Thymus (tissue), 14 donors: ENCODE measurements at places on chromosomes 4 and X. TPM values are rescaled to one million over a fixed set of nuclear protein-coding genes. Genes with fewer than 3 reads are reported as not detected.

Gene VCX3B
- total RNA-seq: not detected

Gene NXF2
- total RNA-seq: not detected

Gene SPANXC
- total RNA-seq: 0.24 TPM

Gene UGT2B11
- total RNA-seq: 0.05 TPM

Gene CXCL8
- 3.7 TPM for total RNA-seq

Gene DMP1
- total RNA-seq: 0.42 TPM

- no peaks in the 10 kb centered on the region for H3K36me3 ChIP-seq
- DNase-seq: no peak
- no peak overlapping the region for H3K4me3 ChIP-seq
- no peaks in the 10 kb centered on the region for H3K4me1 ChIP-seq
Observed at GRCh38 chr4:20532871-20533870, 167.1 kb upstream of the PACRGL start.

GRCh38 chr4:18394656-18395055 is 373.1 kb upstream of the LCORL start:
- H3K4me3 ChIP-seq: no peak overlapping the region
- H3K36me3 ChIP-seq: no peaks in the 10 kb centered on the region
- H3K27me3 ChIP-seq: no peaks in the 10 kb centered on the region
- no peak overlapping the region for H3K27ac ChIP-seq

DNA sequence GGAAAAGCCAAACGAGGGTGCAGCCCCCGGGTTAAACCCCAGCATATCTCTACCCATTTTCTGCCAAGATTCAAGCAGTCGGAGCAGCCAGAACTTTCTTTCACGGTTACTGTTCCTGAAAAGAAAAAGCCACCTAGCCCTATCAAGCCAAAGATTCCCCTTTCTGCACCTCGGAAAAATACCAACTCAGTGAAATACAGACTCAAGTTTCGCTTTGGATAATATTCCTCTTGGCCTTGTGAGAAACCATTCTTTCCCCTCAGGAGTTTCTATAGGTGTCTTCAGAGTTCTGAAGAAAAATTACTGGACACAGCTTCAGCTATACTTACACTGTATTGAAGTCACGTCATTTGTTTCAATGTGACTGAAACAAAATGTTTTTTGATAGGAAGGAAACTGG is 20.0 kb downstream of the FGF5 start:
- H3K27me3 ChIP-seq: peaks cover 2% of the 10 kb centered on the region
- no peaks in the 10 kb centered on the region for H3K4me1 ChIP-seq
- no peaks in the 10 kb centered on the region for H3K36me3 ChIP-seq
- no peak for DNase-seq
- no peak overlapping the region for H3K27ac ChIP-seq

- no peak overlapping the region for H3K27ac ChIP-seq
- no peak for DNase-seq
- no peaks in the 10 kb centered on the region for H3K27me3 ChIP-seq
- H3K36me3 ChIP-seq: no peaks in the 10 kb centered on the region
- H3K4me1 ChIP-seq: no peaks in the 10 kb centered on the region
Observed at GRCh38 chr4:179478608-179479007, 2036.4 kb upstream of the AGA start.

GRCh38 chr4:146739182-146739581 is 100.5 kb downstream of the POU4F2 start:
- H3K27ac ChIP-seq: no peak overlapping the region
- no peak overlapping the region for H3K4me3 ChIP-seq
- H3K4me1 ChIP-seq: no peaks in the 10 kb centered on the region

DNA sequence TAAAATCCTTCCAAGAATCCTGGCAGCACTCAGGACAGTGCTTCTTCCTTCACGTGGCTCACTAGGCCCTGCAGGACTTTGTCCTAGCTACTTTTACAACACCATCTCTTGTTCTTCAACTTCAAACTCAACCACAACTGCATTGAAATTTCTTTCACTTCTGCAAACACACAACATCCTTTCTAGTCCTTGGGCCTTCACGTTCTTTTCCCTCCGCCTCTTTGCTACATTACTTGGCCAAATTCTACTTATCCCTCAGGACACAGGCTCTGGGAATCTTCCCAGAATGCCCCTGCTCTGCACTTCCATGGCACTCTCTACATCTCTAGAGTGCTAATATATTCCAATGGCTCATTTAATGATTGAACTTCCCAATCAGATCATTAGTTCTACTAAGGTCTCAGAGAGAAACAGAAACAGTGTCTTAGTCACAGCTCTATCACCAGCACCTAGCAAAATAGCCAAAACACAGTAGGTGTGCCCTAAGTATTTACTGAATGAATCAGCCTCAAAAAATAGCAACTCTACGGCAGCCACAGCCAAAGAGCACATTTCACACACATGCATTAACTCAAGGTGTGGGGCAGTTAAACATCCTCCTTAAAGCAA is 73.3 kb downstream of the MANBA start:
- DNase-seq: no peak
- no peaks in the 10 kb centered on the region for H3K27me3 ChIP-seq
- H3K27ac ChIP-seq: no peak overlapping the region
- H3K4me3 ChIP-seq: no peak overlapping the region
- H3K4me1 ChIP-seq: no peaks in the 10 kb centered on the region
- H3K36me3 ChIP-seq: no peaks in the 10 kb centered on the region

GRCh38 chrX:139554991-139555675 is 24.6 kb downstream of the F9 start:
- H3K27ac ChIP-seq: no peak overlapping the region
- H3K36me3 ChIP-seq: no peaks in the 10 kb centered on the region
- peaks cover 2% of the 10 kb centered on the region for H3K27me3 ChIP-seq
- DNase-seq: no peak
- H3K4me1 ChIP-seq: no peaks in the 10 kb centered on the region
- no peak overlapping the region for H3K4me3 ChIP-seq

GRCh38 chrX:69094977-69095669 is 70.1 kb downstream of the PJA1 start:
- no peaks in the 10 kb centered on the region for H3K4me1 ChIP-seq
- H3K27me3 ChIP-seq: no peaks in the 10 kb centered on the region
- H3K4me3 ChIP-seq: no peak overlapping the region
- DNase-seq: no peak
- H3K27ac ChIP-seq: no peak overlapping the region

DNA sequence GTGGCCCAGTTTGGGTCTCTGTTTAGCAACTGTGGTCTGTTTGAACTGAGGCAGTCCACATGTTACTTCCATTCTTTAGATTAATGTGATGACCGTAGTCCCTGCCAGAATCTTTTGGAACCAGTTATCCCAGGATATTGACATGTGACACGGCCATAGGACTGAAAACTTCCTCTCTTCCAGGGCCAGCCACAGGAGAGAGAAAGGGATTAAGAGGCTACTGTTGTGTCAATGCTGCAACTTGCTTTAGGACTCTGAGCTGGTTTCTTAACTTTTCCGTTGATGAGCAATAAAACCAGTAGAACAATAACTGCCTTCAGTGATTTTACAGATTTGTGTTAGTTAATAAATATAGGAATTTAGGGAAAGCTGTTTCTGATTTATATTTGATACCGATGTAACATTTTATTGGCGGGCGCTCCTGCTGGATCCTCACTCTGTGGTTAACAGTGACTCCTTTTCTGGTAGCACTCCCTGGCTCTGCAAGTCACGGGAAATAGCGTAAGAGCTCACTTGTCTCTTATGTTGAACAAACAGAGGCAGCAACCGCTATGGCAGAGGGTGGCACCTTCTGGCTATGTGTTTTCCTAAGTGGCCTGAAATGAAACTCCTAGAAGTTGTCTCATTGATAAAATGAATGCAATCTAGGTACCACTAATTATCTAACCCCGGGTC is 2.5 kb downstream of the TENM3 start:
- no peaks in the 10 kb centered on the region for H3K27me3 ChIP-seq
- no peak for DNase-seq
- no peaks in the 10 kb centered on the region for H3K4me1 ChIP-seq
- no peak overlapping the region for H3K27ac ChIP-seq
- H3K4me3 ChIP-seq: no peak overlapping the region
